Vagina (tissue), 2 donors: ENCODE measurements at places on chromosomes 12 and 14.

- DNase-seq = no peak
These were observed 219.7 kb upstream of the PRICKLE1 start for GRCh38 chr12:42809226-42809625.

- DNase-seq = no peak
These were observed 25.0 kb downstream of the RAB35 start for GRCh38 chr12:120091371-120092090.

GRCh38 chr12:60279221-60279620 is 683.4 kb downstream of the SLC16A7 start:
- DNase-seq = no peak

GRCh38 chr12:80567401-80567800 is 123.4 kb downstream of the PTPRQ start:
- DNase-seq = no peak

- DNase-seq = peak; percentile 75
These were observed at the start of gene FGF6 for GRCh38 chr12:4445156-4446101. Gene FGF6 (minus strand): TSS chr12:4445815. CDS start chr12:4445570, 245 bp downstream.

DNA sequence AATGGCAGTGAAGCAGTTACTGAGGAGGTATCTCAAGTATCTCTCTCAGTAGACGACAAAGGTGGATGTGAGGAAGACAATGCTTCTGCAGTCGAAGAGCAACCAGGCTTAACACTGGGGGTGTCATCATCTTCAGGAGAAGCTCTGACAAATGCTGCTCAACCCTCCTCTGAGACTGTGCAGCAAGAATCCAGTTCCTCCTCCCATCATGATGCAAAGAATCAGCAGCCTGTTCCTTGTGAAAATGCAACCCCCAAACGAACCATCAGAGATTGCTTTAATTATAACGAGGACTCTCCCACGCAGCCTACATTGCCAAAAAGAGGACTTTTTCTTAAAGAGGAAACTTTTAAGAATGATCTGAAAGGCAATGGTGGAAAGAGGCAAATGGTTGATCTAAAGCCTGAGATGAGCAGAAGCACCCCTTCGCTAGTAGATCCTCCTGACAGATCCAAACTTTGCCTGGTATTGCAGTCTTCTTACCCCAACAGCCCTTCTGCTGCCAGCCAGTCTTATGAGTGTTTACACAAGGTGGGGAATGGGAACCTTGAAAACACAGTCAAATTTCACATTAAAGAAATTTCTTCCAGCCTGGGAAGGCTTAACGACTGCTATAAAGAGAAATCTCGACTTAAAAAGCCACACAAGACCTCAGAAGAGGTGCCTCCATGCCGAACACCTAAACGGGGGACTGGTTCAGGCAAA is 216.6 kb downstream of the AKAP6 start:
- DNase-seq = no peak

DNA sequence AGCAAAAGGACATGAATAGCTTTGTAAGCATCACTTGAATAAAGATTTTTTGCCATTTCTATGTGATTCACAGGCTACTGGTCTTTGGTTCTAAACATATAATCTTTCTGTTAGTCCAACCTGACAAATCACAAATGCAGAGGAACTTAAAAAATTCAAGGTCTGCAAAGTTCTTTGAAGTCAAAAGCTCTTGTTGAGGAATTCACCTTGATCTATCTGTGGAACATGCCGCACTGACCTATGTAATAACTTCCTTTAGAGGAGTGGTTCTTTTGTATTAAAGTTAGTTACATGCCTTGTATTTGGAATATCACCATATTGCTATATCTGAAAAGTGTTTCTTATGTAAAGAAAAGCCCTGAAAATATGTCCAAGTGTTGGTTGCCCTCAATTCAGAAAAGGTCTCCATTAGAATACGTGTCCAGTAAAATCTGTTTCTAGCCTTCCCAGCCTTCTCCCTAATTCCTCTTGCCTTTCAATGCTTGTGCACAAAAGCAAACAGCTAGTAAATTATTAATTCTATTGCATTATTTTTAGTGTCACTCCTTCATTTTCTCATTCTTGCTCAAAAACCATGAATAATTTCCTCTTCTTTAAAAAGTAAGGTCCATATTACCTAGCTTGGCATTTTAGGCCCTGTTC is 1192.8 kb downstream of the FLRT2 start:
- no peak for DNase-seq

- DNase-seq = no peak
These were observed 104.4 kb downstream of the NUAK1 start for GRCh38 chr12:106034316-106034715.

DNA sequence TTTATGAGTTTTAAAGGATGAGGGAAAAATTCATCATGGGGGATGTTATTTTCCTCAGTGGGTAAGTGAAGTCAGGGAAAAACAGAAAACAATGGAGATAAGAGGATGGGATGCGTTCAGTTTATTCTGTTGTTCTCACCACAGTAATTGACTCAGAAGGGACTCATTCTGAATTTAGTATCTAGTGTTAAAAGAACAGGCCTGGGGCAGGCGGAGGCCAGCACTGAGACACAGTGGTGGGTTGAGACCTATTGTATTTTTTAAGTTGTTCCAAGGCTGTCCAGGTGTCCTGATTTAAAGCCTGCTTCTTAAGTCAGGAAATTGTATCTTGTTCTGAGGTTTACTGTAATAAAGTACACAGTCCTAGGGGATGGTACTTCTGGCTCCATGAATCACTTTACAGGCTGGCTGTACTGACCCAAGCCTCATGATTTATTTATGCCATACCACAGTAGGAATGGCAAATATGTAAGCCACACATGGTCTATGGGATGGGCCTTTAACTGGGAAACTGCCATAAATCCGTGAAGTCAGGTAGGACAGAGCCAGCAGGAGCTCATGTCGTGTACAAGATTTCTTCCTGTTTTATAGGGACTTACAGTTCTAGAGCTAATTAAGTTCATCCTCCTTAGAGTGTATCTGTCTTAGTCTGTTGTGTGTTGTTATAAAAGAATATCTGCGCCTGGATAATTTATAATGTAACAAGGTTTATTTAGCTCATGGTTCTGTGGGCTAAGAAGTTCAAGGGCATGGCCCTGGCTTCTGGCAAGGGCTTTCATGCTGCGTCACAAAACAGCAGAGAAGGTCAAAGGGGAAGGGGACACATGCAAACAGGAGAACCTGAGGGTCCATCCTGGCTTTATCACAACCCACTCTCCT is 244.1 kb downstream of the FBXL14 start:
- no peak for DNase-seq

- DNase-seq = no peak
These were observed 84.6 kb downstream of the NT5DC3 start for GRCh38 chr12:103756443-103756842.

DNA sequence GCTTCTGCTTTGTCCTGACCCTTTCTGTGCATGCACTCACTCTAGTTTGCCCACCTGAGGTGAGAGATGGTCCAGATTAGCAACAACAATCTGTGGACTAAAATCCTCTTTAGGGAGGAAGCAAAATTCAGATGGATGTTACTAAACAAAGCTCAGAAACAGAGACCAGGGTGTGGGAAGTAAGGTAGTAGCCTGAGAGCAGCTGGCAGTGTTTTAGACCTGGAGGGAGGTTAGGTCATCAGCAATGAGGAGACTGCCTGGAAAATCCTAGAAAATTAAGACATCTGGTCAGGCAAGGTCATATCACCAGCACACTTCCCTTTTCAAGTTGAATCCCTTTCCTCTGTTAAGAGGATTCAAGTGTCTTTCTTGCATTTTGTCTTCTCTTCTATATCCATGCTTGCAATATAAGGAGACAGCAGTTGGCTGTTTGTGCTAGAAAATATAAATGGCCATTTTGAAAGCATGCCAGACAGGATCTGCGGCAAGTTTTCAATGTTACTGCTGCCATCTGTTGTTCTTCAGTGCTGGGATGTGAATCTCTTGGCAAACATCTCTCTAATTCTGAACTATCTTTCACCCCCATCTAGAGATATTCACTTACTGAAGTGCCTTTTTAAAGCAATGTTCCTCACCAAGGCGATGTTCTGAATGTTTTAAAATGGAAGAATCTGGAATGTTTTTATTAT is 266.4 kb downstream of the NAV3 start:
- no peak for DNase-seq

DNA sequence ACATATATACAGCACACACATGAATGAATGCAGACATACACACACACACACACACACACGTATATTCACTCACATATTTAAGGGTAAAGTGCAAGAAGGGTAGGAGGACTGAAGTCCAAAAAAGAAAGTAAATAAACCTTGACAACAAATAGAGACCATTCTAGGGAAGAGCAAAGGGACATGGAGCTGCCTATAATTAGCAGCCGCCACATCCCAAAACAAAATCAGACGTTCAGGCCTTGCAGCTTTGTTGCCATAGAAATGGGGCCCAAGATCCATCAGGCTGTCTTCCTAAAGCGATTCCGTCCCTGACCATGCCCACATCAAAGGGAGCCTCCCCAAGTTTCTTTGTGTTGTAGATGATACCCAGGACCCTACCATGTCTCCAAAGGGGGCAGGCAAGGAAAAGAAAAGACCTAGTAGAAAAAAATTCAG is 703.5 kb upstream of the TBX3 start:
- no peak for DNase-seq

- DNase-seq = no peak
These were observed 348.5 kb downstream of the NPAS3 start for GRCh38 chr14:33287189-33287588.

DNA sequence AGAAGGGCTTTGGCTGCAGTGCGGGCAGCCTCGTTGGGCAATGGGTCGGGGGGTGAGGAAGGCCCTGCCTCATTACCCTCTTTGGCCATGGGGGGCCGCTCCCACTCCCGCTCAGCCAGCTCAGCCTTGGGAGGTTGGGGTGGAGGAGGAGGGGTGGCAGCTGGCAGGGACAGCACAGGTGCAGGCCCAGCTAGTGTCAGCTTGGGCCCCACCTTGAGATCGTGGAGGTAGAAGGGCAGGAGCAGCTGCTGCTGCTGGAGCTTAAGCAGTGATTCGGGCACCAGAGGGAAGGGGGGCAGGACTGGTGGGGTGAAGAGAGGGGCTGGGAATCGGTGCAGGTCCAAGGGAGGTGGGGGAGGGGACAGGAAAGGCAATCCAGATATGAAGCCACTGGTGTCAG is 26.0 kb downstream of the ZFHX2 start:
- DNase-seq = no peak

GRCh38 chr12:26149968-26150500 is 25.2 kb upstream of the BHLHE41 start:
- no peak for DNase-seq

GRCh38 chr12:41701943-41702601 is 442.6 kb downstream of the GXYLT1 start:
- DNase-seq = no peak

DNA sequence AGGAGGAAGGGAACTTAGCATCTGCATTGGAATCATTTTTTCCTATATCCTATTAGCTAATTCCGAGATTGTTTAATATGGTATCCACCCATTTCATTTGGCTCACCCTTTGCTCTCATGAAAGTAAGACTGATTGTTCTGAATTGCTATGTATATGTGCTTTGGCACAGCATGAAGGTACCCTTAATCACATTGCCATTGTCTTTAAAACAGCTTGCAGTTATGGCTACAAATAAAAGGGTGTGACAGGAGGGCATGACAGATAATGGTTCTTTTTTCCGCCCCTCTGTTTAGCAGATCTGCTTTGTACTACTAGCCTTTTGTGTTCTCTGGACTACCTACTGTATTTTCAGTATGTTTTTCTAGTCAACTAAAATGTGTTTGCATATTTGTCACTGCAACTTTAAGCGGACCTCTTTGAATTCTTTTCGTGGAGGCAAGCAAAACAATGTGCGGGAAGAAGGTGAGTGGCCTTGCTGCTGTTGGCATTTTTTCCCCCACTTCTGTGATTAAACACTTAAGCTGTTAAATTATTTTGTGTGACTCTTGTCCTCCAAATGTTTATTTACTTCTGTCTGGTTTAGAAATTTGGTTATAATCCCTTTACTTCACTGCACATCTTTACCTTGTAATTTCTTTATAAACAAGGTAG is 35.8 kb downstream of the FBXO34 start:
- DNase-seq = no peak

DNA sequence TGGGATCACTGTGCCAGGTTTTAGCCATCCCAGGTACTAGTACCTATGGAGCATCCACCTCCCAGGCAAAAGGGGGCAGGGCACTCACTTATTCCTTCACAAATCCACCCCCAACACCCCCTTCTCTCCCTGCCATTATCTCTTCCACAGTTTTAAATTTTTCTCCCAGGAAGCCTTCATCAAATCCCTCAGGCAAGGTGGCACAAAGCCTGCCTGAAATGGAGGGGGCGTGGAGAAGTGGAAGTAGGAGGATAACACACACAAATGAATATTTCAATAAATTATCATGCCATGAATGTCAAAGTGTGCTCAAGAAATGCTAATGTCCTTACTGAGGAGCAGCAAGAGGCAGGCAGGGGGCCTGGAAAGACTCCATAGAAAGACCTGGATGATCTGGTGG is 4.7 kb upstream of the CHST11 start:
- no peak for DNase-seq

DNA sequence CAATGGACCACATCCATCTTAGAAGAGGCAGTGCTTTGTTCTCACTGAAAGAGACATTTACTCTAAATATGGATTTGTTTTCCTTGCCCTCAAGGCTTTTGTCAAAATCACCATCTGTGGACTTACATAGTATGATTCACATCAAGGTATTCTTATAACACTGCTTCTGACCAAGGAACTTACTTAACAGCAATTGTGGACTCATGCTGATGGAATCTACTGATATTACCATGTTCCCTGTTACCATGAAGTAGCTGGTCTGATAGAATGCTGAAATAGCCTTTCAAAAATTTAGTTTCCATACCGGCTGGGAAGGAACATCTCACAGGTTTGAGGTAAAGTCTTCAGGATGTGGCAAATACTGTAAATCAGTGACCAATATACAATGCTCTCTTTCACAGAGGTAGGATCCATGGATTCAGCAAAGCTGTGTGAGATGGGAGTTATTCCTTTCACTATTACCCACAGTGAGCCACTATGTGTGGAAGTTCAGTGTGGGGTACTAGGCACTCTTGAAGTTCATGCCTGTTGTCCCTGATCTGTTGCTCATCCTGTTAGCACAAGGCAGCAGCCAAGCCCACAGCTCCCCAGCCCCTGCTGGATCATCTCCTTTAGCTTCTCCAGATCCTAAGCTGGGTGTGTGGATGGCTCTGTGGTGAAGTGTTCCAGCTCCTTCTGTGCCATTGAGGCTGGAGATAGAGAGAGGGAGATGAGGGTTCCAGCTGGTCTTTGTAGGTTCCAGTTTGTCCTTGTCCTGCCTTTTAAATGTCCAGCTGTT is 126.4 kb downstream of the ATP23 start:
- DNase-seq = no peak
